ENCODE measurements at places on chromosomes 7 and 10.

DNA sequence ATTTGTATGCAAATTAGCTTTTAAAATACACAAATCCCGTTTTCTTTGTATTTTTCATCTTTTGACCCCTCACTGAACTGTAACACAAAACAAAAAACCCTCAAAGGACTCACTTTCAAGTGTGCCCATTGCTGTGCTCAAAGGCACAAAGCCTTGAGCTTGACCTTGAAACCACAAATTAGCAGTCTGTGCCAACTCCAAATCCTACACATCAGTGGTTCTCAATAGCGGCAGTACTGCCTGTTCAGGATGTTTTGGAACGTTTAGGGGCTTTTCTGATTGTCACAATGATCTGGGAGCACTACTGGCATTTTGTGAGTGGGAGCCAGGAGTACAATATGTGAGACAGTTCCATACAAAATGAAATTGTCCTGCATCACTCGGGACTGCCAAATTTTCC, 55.5 kb downstream of the KDM7A start:
- no peak for DNase-seq

- peak; percentile 31 for DNase-seq
These were observed 81.8 kb downstream of the PTPRZ1 start for GRCh38 chr7:121954803-121955202.

GRCh38 chr7:99642027-99642426, 25.3 kb downstream of the ZSCAN25 start:
- DNase-seq = no peak

DNA sequence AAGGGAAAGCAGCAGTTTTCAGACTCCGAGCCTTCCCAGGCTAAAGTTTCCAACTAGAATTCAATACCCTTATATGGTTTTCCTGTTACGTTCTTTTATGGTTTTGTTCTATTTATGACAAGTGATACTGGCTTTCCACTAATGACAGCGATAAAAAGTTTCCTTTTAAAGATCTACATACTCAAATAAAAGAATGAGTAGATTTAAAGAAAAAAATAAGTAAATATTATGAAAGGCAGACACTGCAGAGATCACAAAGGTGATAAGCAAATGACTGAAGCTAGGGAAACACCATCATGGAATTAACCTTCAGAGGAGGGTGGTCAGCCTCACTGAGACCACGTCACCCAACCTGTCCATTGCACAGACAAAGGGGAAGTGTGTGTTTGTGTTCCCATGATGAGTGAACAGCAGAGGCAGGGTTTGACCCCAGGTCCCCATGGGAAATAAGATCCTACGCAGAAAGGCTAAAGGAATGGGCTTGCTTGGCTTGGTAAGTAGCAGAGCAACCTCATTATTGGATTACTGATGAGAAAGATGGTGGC, 4.0 kb downstream of the VSIR start:
- DNase-seq = no peak

GRCh38 chr10:66259836-66260235, 666.0 kb upstream of the LRRTM3 start:
- DNase-seq = no peak

- no peak for DNase-seq
These were observed 43.6 kb downstream of the KLHDC10 start for GRCh38 chr7:130113887-130114286.

DNA sequence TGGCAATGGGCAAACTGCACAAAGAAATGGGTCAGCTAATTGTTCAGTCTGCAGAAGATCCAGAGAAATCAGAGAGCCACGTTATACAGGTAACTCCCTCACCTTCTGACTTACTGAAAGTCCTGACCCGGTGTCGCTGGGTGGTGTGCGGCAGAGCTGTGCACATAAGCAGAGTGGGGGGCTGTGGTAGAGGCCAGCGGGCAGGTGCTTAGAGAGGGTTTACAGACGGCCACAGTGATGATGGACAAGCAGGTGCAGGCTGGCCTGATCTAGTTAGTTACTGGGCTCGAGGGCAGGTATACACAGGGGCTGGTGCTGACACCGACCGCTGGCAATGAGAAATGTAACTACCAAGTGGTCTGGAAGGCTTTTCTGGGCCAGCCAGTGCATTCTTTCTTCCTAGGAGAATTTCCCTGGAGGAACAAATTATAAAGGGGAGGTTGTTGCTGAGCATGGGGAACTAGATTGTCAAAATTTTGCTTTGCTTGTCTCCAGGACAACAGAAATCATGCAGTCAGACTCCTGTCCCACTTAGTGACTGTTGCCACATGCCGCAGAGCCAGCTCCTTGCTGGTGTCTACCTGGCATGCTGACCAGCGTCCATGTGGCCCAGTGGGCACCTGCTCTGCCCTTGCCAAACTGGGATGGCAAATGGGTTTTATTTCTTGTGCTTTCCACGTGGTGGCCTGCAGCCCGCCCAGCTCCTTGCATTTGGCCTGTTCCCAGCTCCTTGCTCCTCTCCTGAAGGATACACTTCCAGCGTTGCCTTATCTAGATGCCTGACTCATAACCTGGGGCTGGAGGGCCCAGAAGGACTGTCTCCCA, 28.8 kb downstream of the DENND10 start:
- DNase-seq = no peak

DNA sequence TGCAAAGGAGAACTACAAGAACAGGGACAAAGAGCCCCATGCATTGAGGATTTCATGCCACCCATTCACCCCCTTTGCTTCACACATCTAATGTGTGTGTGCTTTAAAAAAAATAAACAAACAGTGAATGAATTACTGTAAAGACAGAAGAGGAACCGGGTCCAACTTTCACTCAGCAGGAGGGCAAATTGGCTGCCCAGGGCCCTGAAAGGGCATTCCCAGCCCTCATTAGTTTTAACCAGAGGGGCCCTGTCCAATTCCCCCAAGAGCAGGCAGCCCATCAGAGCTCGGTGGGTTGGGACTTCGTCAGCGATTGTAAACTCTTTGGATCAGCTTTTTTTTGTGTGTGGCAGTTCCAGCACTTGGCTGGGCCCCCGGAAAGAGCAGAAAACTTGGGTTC, 73.6 kb upstream of the PDZD8 start:
- no peak for DNase-seq

DNA sequence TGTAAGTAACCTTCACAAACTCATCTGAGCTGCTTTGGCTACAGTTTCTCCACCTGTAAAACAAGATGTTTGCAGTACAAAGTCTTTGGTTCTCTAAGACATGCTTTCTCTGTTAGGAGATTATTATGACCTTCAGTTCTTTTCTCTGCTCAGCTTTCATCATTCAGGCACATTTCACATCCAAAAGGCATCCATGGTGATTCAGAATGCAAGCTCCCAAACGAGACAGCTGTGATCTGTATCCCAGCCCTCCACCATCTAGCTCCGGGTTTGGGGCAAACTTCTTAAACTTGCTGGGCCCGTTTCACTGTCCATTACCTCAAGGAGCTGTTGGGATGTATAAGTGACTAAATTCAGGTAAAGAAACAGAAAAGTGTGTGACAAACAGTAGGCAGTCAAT, 95.8 kb upstream of the COL1A2 start:
- DNase-seq = peak; percentile 67

GRCh38 chr10:24242562-24242961, 33.6 kb downstream of the KIAA1217 start:
- DNase-seq = no peak

DNA sequence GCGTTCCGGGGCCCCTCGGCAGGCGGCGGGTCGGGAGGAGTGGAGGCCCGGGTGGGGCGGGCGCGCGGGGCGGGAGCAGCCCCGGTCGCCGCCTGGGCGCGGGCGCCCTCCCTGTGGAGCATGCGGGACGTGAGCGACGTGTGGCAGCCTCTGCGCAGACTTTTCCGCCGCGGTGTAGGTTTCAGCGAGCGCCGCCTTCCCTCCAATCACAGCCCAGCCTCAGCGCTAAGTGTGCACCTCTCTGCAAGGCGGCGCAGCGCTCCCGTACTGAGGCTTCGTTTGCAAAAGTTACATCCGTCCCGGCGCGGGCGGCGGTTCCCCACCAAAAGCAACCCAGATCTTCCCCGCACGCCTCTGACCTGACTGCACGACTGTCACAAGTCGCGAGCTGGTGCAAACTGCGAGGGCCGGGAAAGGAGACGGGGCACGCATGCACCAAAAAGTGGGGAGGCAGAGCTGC, 1.2 kb upstream of the PFKFB3 start:
- no peak for DNase-seq

- no peak for DNase-seq
These were observed 52.1 kb downstream of the SUFU start for GRCh38 chr10:102555781-102556328.

- DNase-seq = peak; percentile 75
These were observed 150.4 kb downstream of the SFMBT2 start for GRCh38 chr10:7260412-7260900.

DNA sequence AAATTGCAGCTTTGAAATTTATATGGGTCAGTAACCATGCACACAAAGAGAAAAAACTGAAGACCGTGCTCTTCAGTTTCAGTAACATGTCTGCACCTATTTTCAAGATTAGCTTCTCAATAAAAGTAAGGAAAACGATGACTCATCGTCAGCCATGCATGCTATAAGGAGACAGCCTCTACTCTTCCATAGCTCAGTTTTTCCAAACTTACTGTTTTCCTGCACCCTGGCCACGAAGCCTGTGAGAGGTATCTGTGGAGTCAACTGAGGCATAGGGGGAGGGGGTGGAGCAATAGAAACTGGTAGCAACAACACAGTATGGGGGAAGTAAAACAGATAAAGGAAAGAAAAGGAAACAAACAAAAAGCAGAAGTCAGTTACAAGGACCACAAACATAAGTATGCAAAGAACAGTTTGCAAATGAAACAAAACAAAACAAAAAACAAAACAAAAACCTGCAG, 58.0 kb downstream of the PDSS1 start:
- no peak for DNase-seq

DNA sequence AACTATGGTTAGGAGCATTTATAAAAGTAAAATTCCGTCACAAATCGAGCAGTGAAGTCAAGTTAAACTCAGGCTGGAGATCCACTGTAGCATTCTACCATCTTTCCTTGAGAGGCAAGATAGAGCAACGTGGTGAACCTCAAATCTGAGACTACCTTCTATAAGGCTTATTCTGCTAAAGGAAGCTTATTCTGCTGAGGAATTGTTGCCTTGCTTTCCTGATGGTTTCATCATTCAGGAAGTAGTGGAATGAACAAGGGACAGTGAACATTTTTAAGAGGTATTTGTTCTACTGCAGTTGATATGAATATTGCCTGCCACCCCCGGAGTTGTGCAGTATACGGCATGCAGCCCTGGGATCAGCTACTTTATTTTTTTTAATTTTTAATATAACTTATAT, 170.8 kb downstream of the VPS50 start:
- no peak for DNase-seq

GRCh38 chr7:139691253-139691781, 86.5 kb downstream of the HIPK2 start:
- no peak for DNase-seq

All from GM04503 (cell line).